Stimulated activated effector memory CD8-positive, alpha-beta T cell treated with anti-CD3 and anti-CD28 coated beads, Interleukin-12 subunit alpha, Interleukin-12 subunit beta, amount 100 ng/mL, for 72 hours (primary cell): ENCODE measurements at places on chromosomes 13 and 19.

- DNase-seq: no peak
These were observed 589.9 kb downstream of the GPC5 start for GRCh38 chr13:91988331-91988730.

DNA sequence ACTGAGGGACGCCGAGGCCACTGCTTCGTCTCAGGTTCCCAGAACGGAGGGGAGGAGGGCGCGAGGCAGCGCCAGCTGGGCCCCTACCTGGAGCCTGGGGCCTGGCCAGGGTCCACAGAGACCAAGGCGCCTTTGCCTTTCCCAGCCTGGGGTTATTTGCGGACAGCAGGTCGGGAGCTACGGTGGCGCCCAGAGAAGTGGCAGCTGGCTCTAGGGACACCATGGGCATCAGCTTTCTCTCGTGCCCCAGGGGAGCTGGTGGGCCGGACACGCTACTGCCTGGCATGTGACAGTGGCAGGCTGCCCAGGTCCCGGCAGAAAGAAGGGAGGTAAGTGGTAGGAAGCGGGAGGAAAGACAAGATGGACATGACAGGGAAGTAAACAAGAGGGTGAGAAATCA is 19.0 kb downstream of the AKT2 start:
- DNase-seq: no peak

GRCh38 chr19:32068793-32069192 is 276.6 kb upstream of the ZNF507 start:
- no peak for DNase-seq

- DNase-seq: no peak
These were observed 977.5 kb upstream of the SPRY2 start for GRCh38 chr13:81318231-81319019.

GRCh38 chr13:20988033-20988908 is 73.1 kb downstream of the LATS2 start:
- DNase-seq: no peak

DNA sequence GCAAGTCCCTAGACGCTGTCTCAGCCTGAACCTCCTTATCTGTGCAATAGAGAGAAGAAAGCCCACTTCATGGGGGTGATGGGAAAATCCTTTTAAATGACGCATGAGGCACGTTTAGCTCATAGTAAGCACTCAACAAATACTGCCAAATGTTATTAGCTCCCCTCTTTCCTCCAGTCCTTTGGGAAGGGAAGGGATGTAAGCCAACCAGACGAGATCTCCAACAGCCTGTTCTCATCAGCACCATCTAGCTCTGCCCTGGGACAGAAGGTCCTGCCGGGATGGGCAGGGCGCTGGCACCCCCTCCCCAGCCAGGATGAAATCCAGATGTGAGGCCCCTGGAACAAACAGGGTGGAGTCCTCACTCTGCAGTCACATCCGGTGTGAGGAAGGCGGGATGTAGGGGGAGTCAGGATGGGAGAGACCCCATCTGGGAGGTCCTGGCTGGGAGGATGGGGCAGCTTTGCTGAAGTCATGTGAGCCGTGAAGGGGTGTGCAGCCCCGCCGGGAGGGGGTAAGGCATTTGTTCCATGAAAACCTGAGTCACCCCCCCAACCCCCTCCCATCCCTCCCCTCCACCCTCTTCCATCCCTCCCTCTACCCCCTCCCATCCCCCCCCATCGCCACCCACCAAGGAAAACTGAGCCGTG is 4.6 kb downstream of the S1PR2 start:
- no peak for DNase-seq

DNA sequence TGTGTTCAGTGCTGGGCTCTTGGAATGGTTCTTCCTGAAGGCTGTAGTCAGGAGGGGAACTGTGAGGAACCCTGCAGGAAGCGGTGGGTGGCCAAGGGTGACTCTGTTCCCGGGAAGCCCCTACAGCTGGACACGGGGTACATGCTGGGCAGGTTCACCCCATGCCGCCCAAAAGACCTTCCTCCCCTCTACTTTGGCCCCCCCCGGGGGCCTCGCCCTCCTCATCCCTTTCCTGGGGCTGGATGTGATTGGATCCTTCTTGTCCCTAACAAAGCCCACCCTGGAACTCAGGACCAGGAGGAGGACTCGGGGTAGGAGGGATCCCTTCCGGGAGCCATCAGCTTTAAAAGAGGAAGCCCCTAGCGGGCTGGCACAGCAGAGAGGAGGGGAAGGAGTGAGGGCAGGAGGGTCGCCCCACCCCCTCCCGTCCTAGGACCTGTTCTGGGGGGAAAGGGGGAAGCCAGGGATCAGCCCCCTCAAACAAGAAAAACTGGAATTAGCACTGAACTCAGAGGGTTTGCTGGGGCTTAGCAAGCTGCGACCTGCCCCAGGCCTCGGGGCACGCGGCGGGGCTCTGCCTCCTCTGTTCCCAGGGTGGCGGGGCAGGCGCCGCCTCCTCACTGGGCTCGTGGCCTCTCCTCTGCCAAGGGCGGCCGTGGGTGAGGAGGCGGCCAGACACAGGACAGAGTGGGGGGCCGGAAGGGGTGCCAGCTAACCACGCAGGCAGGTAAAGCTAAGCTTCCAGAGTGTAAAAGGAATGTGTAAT is 4.0 kb downstream of the CEBPA start:
- no peak for DNase-seq

DNA sequence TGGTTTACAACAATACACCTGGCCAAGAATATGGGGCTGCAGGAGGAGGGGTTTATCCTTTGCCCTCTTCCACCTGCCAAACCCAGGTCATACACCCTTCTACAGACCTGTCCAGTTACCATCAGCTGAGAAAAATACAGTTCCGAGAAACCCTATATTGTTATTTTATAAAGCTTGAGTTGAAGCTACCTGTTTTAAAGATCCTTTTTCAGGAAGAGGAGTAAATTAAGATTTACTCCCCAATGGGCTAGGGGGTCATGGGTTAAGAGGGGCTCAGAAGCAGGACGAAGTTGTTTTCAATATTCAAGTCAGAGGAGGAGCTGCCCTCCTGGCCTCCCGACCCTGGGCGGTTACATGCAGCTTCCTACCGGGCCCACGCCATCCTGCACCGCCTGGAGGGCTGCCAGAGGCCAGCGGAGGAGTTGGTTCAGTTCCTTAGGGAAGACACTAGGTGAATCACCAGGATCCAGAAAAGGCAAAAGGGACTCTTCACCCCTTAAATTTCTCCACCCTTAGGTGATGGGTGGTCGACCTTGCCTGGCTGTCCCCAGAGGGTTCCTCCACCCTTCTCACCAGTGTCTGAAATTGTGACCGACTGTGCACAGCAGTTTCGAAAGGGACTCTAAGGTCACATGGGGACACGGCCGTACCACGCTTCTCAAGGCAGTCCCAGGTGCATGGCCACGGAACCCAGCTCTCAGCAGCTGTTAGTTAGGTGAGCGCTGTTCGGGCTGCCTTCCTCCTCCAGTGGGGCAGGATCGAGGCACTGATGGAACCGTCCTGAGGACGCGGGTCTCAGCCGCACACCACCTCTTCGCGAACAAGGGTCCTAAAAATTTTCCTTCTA is 1.2 kb downstream of the GJB2 start:
- peak; percentile 49 for DNase-seq

GRCh38 chr19:40578442-40578908 is 1.8 kb downstream of the SHKBP1 start:
- no peak for DNase-seq

DNA sequence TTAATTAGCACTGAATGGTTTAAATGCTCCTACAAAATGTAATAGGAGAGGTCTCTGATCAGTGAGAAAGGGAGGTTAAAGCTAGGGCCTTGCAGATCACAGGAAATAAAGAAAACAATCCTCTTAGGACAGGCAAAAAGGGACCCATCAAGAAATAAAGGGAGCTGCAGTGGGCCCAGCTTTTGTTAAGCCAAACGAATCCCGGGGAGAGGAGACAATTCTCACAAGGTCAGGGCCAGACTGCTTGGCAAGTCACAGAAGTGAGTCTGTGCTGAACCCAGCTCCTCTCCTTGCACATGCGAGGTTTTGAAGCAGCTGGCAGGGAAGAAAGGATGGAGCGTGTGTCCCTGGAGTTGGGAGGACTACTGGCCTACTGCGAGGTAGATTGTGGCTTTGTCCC is 285.8 kb downstream of the COG6 start:
- DNase-seq: no peak

- DNase-seq: no peak
These were observed 731.0 kb downstream of the SLITRK1 start for GRCh38 chr13:83151308-83151660.

GRCh38 chr13:26502826-26503225 is 54.7 kb upstream of the WASF3 start:
- no peak for DNase-seq

DNA sequence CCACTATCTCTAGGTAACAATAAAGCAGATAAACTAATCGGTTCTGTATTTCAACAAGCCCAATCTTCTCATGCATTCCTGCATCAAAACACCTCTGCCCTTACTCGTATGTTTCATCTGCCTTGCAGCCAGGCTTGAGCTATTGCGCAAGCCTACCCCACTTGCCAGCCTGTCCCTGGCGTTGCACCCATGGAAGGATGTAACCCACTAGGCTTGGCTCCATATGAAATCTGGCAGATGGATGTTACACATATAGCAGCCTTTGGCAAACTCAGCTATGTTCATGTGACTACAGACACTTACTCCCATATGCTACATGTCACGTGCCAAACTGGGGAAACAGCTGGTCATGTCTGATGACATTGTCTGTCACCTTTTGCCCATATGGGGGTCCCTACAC is 11.9 kb upstream of the ZNF549 start:
- no peak for DNase-seq

GRCh38 chr13:64688893-64689677 is 2541.1 kb downstream of the PCDH9 start:
- no peak for DNase-seq

- DNase-seq: no peak
These were observed 5.2 kb downstream of the FRY start for GRCh38 chr13:32036757-32037156.

- DNase-seq: no peak
These were observed 11.7 kb upstream of the MCF2L start for GRCh38 chr13:112957295-112957677.

DNA sequence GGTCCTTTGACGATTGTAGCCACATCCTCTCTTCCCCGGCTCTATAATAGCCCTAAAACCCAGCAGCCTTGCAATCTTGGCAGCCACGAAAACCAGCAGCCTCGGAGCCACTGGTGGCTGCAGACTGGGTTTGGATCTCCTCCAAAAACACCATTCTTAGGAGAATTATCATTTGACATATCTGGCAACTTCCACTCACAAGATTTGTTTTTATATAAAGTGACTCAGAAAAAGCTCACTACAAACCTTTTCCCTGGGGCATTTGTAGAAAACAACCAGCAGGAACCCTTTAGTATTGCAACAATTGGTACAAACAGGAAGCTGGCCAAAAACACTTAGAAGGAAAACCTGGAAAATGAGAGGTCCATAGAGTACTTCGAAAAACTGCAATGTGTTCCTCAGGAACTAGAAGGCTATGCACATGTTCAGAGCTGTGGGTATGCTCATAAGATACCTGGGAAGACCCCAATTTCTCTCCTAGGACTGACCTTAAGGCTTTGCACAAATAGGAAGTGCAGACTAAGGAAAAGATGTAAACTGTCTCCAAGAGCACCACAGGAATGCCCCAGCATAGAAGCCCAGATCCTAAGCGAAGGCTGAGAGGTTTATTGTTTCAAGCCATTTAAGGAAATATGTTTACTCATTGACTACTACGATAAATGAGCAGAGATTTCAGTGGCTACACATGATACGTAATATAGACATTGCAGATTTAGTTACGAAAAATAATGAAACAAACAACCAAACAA is 71.2 kb downstream of the MYO16 start:
- DNase-seq: no peak

DNA sequence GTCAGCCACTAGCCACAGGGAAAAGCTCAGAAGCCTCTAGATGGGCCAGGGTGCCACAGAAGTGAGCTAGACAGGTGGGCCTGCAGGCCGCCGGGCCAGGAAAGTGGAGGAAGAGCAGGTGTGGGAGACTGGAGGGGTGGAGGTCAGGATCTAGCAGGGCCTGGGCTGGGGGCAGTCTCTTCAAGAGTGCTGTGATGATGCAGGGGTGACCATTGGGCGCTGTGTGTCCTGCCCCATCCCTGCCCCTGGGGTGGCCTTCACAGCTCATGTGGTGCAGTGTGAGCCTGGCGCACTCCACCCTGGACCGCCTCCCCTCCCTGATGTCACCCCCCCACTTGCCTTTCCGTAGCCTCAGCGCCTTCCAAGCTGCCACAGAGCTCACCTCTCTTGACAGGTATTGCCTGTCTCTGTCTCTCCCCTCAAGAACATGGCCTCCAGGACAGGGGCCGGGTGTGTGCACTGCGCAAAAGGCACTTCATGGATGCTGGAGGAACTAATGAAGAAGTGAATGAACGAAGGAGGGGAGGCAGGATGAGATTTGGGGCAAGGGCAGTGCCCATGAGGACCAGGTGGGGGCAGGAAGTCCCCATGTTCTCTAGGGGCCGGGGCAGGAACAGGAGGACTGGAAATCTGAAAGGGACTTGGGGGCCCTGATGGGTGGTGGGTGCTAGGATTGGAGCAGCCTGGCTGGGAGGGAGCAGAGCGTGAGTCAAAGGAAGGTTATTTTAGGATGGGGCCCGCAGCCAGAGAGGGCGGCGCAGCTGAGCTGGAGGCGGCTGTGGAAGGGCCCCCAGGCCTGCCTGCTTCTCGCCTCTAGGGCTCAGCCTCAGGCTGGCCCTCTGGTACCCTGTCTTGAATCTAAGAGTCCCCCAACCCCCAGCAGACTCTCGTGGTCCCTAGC is 6.6 kb downstream of the SSBP4 start:
- DNase-seq: no peak

DNA sequence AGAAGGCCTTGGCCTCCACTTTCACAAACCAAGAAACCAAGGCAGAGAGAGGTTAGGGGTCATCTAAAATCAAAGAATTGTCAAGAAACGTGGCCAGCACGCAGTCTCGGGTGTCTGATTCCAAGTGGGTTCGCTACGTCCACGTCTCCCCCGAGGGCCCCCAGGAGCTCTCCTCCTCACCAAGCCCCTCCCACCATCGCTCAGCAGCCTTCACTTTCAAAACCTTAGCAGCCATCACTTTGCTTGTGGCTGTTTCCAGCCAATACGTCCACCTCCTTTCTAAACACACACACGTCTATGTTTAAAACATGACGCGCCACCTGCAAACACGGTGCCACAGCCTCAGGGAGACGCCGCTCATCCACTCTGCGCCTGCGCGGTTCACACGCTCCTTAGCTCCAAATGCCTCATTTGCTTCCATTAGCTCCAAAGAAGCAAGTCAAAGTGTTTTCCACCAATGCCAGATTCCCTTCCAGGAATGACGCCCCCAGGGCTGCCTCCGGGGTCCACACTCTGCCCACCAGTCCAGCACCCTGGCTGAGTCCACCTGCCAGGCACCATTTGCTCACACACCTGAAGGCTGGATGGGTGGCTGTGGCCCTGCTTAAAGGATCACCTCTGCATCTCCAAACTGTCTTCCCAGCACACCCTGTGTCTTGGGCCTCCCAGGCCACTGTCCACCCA is 5.5 kb downstream of the RASA3 start:
- DNase-seq: no peak

DNA sequence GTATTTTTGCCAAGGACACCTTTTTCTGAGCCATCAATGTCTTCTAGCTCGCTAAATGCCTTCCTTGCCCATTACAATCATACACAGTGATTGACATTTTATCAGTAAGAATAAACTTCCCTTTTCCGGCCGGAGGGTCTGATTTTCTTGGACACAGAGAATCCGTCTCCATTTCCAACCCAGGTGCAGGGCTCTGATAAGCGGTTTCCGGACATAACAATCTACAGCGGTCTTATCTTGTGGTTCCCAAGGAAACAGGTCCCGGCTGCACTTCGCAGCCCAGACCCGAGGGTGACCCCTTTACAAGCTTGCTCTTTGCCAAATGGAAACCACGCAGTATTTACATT is 5.1 kb upstream of the ZNF77 start:
- DNase-seq: no peak
